ENCODE measurements at places on chromosomes 5 and 9.

- DNase-seq = no peak
Observed at GRCh38 chr5:446066-446882, 3.3 kb downstream of the EXOC3 start.

GRCh38 chr9:33318781-33319180, 28.5 kb downstream of the NFX1 start:
- no peak for DNase-seq

DNA sequence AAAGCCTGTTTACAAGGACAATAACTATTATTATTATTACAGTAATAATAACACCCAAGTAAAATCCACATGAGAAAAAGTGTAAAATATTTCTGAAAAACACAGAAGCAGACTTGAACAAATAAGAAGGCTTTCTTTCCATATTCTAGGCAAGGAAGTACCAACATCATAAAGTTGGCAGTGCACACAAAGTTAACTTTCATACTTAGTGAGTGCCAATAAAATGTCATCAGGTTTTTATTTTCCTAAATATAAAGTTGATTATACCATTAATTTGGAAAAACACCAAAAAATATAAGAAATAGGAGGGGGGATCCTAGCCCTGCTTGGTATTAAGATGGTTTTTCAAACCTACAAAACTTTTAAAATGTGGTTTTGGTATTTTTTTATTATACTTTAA, 161.4 kb downstream of the PRELID2 start:
- no peak for DNase-seq

- DNase-seq = no peak
Observed at GRCh38 chr9:34218446-34218845, 39.6 kb downstream of the UBAP1 start.

- DNase-seq = no peak
Observed at GRCh38 chr5:94709277-94709676, 90.8 kb downstream of the SLF1 start.

- no peak for DNase-seq
Observed at GRCh38 chr5:82804155-82804690, 273.0 kb downstream of the TMEM167A start.

- DNase-seq = peak; percentile 76
Observed at GRCh38 chr5:16727755-16728325, 111.0 kb upstream of the RETREG1 start.

- no peak for DNase-seq
Observed at GRCh38 chr9:95572381-95573151, 55.8 kb upstream of the PTCH1 start.

GRCh38 chr9:137293094-137293481, 9.0 kb downstream of the NRARP start:
- DNase-seq = no peak

DNA sequence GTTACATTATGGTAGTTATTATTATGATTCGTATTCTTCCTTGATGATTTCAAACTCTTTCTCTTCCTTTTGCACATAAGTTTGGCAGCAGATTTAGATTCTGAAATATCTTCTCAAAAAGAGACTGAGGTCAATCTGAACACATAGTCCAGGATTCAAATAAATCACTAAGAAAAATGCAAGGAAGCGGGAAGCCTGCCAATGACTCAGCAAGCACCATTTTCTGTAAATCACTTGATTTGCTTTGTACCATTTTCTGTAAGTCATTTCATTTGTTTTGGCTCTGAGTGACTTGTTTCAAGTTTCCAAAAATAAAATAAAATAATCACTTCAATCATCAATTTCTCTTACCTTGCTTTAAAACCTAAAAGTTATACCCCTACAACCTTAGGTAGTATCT, 24.6 kb upstream of the GLIS3 start:
- DNase-seq = no peak

DNA sequence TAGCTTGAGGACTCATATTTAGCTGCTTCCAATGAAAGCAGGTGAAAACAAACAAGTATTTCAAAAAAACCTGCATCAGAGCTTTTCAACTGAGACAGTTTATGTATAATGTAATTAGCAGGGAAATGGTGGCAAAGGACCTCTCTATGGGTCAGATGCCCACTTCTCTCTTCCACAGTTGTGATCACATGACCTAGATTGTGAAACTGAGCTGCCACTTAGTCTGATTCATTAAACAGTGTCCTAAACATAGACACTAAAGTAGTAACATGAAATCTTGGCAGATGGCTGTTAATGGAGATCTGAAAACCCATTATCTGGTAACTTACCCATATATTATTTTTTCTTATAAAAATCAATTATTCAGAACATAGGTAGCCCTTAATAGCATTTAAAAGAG, 663.6 kb upstream of the RIOK2 start:
- no peak for DNase-seq

DNA sequence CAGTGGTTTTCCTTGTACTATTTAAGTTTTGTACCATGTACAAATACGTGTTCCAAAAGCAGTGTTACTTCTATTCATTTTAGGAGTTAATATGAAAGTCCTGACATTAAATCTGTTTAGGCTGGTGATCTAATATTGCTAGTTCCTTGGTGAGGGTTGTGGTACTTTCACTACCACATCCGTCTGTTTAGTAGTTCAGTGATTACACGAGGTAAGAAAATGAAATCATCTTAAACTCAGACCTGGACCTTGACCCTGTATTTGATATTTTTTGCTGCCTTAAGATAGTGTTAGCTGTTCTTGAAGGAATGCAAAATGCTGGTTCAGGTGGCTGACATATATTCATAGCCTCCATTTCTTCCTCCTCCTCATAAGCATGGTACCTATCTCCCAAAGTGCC, 50.3 kb downstream of the MTAP start:
- no peak for DNase-seq

DNA sequence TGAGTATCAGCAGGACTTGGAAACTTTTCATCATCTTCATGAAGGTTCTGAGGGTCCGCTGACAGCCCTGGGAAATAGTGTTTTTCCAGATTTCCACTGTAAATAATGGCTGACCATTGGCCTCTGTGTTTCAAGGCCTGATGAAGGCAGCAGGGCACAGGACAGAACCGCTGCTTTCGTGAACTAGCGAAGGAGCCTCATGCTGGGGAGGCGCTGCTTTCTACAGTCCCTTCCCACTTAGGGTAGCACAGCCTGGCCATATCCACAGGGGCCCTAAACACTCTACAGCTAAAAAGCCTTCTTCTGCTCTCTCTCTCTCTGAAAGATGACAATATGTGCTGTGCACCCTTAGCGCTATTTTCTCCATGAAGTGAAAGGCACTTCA, 118.2 kb downstream of the MED27 start:
- DNase-seq = no peak

- no peak for DNase-seq
Observed at GRCh38 chr9:18488886-18489285, 14.9 kb downstream of the ADAMTSL1 start.

DNA sequence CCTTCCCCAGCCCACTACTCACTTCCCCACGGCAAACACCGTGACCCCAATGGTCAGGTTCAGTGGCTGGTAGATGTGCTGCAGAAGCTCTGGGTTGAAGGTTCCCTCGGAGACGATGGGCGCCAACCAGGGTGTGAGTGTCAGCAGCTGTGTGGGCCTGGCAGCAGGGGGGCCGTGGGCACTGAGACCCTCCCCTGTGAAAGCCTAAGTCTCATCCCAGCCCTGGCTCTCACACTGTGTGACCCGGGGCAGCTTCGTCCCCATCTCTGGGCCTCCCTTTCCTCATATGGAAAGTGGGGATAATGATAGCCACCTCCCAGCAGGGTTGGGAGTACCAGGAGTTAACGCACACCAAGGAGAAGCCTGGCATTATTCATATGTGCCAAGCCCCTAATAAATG, 8.6 kb downstream of the GBGT1 start:
- DNase-seq = no peak

- no peak for DNase-seq
Observed at GRCh38 chr9:114957558-114957957, 27.2 kb upstream of the TNFSF8 start.

GRCh38 chr9:75265525-75265972, 177.2 kb downstream of the OSTF1 start:
- DNase-seq = peak; percentile 34

DNA sequence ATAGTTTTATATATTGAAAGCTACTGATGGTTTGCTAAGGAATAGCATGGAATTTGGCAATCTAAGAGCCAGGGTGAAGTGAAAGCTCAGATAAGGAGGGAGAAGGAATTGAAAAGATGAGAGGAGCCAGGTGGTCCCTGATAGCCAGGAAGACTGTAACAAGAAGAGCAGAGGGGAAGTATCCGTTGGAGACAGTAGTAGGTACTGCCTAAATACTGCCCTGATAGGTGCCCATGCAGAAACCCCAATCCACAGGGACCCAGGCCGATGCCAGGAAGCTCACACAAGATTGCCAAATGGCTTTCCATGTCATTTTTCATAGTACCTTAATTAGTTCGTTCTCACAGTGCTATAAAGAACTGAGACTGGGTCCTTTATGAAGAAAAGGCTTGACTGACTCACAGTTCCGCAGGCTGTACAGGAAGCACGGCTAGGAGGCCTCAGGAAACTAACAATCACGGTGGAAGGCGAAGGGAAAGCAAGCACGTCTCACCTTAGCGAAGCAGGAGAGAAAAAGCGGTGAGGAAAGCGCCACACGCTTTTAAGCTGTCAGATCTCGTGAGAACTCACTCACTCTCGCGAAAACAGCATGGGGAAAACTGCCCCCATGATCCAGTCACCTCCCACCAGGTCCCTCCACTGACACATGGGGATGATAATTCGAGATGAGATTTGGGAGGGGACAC, 13.0 kb downstream of the ACTL7B start:
- no peak for DNase-seq

DNA sequence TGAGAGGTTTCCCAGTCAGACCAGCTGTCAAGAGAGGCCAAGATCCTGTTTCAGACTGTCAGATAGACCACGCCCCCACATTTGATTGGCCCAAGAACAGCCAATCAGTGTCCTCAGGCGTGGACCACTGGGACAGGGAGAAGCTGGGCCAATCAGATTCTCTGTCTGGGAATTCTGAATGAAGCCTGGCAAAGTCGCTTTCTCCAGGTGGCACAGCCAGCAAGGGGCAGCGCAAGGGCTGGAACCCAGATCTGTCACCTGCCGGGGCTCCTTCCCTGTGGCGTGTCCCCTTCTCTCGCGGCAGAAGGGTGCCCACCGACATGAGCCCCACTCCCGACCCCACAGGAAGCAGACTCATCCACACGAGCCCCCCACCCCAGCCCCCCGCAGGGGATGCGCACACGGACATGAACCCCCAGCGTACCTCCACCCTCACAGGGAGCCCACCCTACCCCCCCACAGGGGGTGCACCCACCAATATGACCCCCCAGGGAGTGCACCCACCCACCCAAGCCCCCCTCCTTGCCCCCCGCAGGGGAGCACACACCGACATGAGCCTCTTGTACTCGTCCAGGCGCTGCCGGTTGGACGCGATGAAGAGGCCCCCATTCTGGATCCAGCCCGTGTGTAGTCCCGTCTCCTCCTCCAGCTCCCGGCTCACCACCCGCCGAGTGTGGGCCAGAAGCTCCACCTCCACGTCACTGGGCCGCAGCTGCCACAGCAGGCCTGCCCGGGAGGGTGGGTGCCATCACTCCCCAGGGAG, 6.1 kb downstream of the SARDH start:
- peak; percentile 58 for DNase-seq

- DNase-seq = peak; percentile 65
Observed at GRCh38 chr5:139745132-139745799, 50.3 kb upstream of the PSD2 start.

GRCh38 chr5:142320851-142321560, 3.8 kb downstream of the SPRY4 start:
- peak; percentile 89 for DNase-seq

DNA sequence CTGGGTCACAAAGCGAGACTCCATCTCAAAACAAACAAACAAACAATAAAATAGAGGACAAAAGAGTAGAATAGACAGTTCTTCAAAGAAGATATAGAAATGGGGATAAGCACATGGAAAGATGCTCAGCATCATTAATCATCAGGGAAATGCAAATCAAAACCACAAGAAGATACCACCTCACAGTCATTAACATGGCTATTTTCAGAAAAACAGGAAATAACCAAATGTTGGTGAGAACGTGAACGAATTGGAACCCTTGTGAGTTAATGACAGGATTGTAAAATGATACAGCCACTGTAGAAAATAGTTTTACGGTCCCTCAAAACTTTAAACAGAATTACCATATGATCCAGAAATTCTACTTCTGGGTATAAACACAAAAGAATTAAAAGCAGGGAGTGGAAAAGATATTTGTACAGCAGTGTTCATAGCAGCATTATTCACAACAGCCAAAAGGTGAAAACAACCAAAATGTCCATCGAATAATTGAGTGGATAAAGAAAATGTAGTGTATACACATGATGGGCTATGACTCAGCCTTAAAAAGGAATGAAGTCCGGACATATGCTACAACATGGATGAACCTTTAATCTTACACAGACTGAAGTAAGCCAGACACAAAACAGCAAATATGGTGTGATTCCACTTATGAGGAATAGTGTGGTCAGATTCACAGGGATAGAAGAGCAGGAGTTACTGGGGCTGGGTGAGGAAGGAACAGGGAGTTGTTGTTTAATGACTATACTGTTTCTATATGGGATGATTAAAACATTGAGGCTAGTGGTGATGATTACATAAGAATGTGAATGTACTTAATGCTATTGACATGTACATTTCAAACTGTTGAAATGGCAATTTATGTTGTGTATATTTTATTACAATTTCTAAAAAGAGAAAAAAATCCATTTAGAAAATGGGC, 19.7 kb downstream of the OR2V2 start:
- DNase-seq = no peak

DNA sequence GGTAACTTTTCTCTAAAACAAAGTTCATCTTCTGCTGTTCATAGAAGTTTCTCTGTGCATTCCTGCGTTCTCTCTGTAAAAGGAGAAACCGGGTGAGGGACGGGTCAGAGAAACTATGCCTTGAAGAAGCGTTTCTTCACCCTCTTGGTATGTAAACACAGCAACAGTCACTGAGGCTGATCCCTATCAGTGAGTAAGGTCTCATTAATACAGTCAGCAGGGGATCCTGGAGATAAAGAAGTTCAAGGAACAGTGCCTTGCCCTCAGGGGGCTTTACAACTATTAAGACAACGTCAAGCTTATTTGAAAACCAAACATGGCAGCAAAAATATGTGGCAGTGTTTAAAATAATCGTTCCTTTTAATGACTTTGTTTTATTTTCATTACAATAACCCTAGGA, 202.9 kb upstream of the IL12B start:
- no peak for DNase-seq

GRCh38 chr5:50580506-50580905, 85.9 kb upstream of the PARP8 start:
- no peak for DNase-seq

GRCh38 chr9:101504188-101504587, 29.5 kb upstream of the RNF20 start:
- DNase-seq = no peak

GRCh38 chr5:177600508-177601018, 631 bp downstream of the B4GALT7 start:
- no peak for DNase-seq

GRCh38 chr9:121707477-121708424, 56.3 kb downstream of the DAB2IP start:
- DNase-seq = no peak

GRCh38 chr5:41043109-41043747, 27.9 kb downstream of the MROH2B start:
- DNase-seq = no peak

Data from right hindlimb (tissue), 1 donor.